HTR-8/SVneo (cell line): ENCODE measurements at places on chromosomes 12 and 14.

- DNase-seq: no peak
These were observed 55.6 kb upstream of the GTF2A1 start for GRCh38 chr14:81276073-81277069.

DNA sequence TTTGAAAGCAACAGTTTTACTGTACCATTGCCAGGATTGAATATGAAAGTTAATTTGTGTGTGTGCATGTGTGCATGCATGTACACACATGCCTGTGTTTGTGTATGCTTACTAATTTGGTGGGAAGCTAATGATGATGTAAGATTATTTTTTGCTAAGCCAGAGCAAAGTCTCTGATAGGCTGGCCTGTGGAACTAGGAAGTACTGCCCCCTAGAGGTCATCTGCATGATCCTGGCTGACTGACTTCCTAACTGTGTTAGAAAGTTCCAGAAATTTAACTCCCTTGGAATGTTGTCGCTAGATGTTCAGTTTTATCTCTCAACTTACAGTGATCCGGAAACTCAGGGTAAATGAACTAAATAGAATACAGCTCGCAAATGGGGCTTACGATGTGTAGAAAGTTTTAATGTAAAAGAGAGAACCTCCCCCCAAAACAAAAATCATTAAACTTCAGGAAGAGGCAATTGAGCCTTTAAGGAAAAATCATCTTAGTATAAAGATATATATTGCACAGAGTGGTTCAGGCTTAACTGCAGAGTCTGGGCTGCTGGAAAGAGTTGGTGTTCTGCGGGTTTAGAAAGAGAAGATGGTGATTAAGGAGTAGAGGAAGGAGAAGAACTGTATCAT is 34.3 kb upstream of the SLC38A1 start:
- DNase-seq: no peak

DNA sequence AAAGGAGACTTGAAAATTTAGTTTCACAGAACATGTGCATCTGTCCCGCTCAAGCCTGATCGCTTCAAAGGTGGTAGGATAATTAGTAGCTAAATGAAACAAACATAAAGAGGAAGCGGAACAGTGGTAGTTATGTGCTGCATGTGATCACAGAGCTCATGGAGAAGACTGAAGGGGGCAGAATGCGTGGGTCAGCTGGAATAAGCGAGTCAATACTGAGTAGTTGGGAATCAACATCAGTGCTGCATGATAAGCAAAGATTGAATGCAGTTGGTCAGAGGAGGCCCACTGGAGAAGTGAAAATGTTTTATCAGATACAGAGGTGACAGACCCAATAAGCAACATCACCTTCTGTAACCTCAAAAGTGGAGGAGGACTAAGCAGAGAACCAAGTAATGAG is 95.1 kb upstream of the RFX4 start:
- no peak for DNase-seq

DNA sequence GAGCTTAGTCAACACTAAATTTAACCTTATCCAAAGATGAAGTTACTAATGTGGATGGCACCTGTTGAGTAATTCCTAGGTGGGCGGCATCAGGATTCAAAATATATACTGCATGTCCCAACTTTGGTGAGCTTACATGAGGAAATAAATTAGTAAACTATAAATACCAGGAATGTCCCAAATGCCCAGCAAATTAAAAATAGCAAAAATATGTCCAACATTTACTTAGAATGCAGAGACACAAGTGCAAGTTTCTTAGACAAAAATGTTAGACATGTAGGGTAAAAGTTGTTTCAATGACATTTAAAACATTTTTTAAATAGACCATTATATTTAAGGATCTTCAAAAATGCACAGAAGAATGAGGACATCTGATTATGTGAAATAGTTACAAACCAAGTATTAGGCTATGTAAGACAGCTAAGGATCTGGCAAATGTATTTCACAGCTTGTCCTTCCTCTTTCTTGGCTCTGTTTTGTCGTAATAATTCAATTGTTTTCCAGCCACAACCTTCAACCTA is 115.9 kb downstream of the NAV3 start:
- DNase-seq: no peak

DNA sequence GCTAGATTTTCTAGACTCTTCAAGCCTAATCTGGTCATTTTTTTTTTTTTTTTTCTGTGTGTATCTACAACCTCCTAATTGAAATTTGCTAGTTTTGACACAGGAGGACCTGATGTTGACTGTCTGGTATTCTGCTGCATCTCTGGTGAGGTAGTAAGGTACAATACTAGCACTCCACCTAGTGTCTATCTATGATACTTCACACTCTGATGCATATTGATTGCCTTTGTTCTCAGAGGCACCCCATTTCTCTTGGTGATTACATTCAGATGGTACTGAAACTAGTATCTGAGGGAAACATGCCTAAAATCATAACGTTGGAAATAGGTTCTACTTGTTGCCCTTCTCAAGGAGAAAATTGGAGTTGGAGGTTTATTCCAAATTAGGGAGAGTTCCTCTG is 930.5 kb upstream of the NOVA1 start:
- DNase-seq: peak; percentile 60

- DNase-seq: peak; percentile 31
These were observed 85.4 kb downstream of the WSCD2 start for GRCh38 chr12:108214486-108214885.

DNA sequence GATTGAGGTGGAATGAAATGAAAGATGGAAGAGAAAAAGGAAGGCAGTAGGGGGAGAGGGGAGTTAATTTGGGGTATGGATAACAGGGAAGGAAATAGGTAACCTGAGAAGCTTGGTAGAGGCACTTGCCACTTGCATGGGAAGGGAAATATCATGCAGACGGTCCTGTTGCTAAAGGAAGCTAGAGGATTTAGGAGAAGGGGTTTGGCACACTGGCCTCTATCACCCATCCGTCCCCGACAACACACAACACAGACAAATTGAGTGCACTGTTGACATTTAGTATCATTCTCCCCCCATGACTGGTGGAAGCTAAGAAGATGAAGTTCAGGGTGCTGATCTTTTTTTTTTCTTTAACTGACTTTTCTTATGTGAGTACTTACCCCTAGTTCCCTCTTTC is 2.0 kb downstream of the OR10AD1 start:
- no peak for DNase-seq

DNA sequence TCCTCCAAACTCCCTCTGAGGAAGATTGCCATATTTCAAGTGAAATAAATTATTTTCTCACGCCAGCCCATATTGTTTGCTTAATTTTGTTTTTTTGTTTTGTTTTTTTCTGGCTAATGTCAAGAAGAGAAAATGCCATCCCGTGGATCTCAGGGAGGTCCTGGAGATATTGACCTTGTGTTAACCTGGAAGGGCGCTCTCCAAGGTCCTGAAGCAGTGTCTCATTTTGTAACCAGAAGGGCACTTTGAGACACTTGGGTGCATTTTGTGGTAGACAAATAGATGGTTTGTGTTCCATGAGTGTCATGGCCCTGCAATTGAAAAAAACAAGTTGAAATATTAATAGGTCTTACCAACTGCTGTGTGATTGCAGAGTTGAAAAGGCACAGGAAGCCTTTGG is 268.9 kb downstream of the SUDS3 start:
- DNase-seq: no peak

DNA sequence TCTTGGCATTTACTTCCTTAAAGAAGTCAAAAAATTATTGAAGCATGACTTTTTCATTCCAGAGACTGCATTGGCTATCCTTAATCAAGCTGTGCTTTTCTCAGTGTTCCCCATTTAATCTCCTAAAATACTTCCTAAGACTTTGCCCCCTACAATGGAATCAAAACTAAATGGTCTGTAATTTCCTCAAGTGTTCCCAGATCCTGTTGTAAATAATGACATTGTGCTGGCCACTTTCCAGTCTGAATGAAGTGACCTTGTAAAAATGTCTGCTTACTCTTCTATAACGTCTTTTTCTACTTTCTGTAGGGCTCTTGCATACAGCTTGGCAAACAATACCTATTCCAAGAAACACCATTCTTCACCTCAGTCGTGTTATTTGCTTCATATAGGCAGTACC is 45.3 kb upstream of the MBIP start:
- no peak for DNase-seq

DNA sequence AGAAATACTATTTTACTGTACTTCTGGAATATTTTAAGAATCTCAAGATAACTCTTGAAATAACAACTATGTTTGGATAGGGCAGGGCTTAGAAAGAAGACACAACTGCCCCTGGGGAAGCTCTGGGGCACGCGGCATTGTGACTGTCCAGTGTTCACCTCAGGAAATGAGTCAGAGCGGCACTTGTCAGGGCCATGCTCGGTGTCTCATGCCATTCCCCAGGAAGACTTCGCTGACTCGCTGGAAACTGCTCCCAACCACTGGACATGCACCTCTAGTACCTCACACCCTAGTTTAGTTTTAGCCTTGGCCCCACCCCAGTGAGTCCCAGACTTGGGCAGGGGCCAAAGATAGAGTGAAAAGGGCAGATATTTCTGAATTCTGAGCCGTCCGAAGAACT is 192.0 kb downstream of the TTC7B start:
- peak; percentile 76 for DNase-seq

DNA sequence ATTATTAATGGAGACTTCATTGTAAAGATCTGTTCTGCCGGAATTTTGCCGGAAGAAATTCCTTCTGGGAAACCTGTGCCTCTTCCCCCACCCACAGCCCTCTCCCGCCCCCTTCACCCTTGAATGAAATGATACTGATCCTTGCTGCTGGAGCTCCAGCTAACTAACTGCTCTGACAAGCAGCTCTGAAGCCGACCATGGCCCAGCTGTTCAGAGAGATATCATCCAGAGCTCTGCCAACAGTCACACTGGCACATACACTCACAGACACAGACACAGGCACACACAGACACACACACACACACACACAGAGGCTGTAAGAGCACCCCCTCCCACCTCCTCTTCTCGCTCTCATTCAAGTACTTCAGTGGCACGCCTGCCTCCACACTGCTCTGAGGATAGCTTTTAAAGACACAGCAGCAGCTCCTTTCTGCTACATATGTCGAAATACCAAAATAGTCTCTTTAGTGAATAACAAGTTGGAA is 88.6 kb downstream of the R3HDM2 start:
- DNase-seq: no peak
